ENCODE measurements at places on chromosomes 4 and X.

DNA sequence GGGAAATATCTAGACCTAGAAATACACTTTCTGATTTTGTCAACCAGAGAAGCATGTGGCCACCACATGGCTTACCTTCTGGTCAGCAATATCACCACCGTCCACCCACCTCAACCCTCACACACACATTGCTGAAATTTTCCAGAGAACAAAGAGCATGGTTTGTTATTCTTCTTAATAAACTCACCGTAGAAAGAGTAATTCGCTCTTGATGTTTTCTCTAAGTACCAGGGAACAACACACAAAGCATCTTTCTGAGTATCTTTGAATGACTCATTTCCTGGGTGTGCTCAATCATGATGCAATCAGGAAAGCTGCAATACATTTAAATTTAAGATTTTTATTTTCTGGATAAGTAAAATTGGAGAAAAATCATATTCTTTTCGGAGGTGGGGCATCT is 24.7 kb upstream of the LRAT start:
- no peak for DNase-seq

DNA sequence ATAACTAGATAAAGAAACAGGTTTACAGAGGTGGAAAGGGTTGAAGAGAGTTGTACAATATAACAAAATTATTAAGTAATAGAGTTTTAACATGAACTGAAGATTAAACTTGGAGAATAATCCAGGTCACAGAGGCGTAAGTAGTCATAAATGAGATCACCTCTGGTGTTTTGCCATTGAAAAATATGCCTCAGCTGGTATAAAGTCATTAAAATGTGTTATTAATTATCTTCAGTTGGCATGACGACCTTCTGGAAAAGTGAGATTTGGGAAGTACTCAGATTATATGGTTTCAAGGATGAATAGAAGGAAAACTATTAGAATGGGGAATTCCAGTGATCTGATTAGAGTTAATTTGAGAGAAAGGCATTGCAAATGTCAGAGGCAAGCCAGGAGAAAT is 237.5 kb upstream of the ANXA10 start:
- no peak for DNase-seq

DNA sequence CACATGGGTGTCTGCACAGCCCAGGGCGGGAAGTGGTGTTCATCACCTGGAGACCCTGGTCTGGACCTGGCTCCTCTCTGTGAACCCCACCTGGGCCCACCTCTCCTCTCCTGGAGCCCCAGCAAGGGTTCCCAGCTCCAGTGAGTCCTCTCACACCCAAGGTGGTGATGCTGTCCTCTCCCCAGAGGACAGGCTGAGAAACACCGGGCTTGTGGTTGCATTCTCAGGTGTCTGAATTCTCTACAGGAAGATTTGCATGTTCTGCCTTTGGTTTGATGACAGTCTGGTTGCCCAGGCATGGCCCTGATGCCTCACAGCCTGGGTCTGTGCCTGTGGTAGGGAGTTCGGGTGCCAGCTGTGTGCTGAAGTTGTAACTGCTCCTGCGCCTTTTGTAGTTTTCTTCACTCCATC is 3.8 kb downstream of the MAEA start:
- DNase-seq: no peak

DNA sequence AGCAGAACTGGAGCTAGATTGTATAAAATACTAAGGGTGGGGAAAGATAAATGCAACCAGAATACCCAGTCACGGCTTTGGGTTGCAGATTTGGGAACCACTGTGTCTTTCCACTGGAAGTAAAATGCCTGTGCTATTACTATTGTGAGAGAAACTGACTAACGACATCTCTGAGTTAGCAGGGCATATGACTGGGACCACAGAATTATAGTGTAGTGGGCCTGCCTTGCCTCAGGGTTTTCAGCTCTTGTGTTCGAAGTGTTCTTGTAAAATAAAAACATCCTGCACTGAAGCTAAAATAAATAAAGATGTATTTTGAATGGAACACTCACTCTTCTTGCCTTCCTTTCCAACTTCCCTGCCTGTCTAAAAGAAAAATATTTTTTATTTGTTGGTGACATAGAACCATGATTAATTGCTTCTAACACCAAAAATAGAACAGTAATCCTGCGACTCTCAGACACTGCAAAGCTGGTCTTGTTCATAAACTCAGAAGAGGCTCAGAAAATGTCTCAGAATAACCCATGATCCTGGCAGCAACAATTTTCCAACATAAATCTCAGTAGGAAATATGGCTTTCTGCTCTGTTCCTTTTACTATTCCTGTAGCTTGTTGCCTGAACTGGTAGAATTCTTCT is 104.2 kb downstream of the FAM47B start:
- no peak for DNase-seq

GRCh38 chr4:143711543-143712154 is 11.2 kb upstream of the FREM3 start:
- no peak for DNase-seq

DNA sequence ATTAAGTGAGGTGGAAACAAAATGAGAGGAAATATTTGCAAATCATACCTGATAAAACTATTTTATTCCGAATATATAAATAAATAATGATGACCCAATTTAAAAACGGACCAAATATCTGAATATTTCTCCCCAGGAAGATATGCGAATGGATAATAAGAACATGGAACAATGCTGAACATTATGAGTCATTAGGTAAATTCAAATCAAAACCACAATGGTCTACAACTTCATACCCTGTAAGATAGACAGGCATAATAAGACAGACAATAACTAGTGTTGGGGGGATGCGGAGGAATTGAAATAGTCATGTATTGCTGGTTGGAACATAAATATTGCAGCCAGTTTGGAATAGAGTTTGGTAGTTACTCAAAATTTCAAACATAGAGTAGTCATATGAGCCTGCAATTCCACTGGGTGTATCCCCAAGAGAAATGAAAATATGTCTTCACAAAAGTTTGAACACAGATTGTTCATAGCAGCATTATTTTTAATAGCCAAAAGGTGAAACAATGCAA is 47.6 kb upstream of the DRP2 start:
- DNase-seq: no peak

All from D341Med (cell line).